Muscle of leg (tissue), 16 donors: ENCODE measurements at places on chromosomes 5 and 9.

DNA sequence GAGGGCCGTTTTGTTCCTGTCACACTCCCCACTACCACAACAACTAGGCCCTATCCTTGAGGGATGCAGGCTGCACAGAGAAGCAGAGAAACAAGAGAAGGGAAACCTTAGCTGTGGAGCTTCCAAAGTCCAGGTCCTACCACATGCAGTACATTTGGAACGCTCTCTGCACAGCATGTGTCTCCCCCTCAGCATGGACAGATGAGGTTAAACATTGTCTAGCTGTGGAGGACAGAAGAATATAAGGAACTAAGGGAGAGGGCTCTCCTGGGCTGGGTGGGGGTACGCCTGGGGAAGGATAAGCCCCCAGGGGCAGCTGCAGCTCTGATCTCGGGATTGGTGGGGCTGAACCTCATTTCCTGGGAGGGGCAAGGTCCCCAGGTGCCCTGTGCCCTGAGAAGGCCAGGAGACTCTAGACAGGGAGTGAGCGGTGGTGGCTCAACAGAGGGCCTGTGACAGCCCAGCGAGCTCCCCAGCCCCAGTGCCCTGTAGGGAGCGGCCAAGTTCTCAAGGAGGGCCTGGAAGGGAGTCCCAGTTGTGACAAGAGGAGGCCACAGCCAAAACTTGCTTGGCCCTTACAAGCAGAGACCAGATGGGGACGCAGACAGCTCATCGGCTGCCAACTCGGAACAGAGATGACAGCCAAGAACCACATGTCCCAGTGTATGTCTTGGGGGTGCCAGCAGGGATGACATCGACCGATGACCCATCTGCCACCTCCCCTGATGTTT lies 30.1 kb downstream of the TSPAN17 start:
- H3K27ac ChIP-seq, result no peak overlapping the region
- H3K27me3 ChIP-seq, result peaks cover 48% of the 10 kb centered on the region

DNA sequence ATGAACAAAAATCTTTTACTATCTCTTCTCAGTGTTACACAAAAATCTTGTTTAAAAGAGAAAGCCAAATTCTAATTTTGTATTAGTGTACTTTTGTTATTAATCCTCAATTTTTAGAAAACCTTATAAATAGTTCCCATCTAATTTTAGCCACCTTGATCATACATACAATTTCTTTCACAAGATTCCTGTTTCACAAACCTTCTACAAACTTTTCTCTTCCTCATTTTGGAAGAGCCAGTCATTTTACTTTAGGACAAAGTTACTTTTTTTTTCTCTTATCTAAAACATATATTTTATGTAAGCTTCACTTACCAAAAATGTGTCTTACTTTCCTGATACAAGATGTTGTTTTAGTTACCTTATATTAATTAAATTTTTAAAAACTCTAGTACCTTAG lies 161.3 kb downstream of the YIPF5 start:
- no peak overlapping the region for H3K27ac ChIP-seq
- no peak for DNase-seq

GRCh38 chr5:6850106-6850432 lies 136.8 kb downstream of the TENT4A start:
- DNase-seq, result no peak
- H3K27me3 ChIP-seq, result no peaks in the 10 kb centered on the region
- H3K4me3 ChIP-seq, result no peak overlapping the region
- no peaks in the 10 kb centered on the region for H3K4me1 ChIP-seq
- H3K36me3 ChIP-seq, result no peaks in the 10 kb centered on the region

- H3K36me3 ChIP-seq, result no peaks in the 10 kb centered on the region
- no peak overlapping the region for H3K27ac ChIP-seq
- H3K4me3 ChIP-seq, result no peak overlapping the region
- peaks cover 11% of the 10 kb centered on the region for H3K4me1 ChIP-seq
- DNase-seq, result peak; percentile 56
These were observed 5.9 kb upstream of the FOXD1 start for GRCh38 chr5:73454379-73455036.
